Activated naive CD8-positive, alpha-beta T cell treated with anti-CD3 and anti-CD28 coated beads for 36 hours (primary cell): ENCODE measurements at places on chromosomes 16 and 17.

DNA sequence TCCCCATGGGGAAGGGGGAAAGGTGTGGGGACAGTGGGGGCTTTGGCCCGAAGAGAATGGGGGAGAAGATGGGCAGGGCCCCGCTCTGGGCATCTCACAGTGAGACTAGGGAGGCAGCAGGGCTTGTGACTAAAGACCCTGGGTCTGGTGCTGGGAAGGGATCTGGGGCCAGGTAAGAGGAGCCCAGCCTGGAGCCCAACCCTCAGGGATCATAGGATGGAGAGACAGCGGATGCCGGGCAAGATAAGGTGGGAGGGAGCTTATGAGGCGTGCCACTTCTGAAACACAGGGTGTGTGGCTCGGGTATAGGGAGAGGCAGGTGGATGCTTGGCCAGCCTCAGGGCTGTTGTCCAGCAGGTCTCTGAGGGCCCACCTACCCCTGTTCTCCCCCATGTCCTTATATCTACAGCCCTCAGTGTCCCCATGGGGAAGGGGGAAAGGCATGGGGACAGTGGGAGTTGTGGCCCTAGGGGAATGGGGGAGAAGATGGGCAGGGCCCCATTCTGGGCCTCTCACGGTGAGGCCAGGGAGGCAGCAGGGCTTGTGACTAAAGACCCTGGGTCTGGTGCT, 15.4 kb downstream of the USP6 start:
- no peak for DNase-seq

DNA sequence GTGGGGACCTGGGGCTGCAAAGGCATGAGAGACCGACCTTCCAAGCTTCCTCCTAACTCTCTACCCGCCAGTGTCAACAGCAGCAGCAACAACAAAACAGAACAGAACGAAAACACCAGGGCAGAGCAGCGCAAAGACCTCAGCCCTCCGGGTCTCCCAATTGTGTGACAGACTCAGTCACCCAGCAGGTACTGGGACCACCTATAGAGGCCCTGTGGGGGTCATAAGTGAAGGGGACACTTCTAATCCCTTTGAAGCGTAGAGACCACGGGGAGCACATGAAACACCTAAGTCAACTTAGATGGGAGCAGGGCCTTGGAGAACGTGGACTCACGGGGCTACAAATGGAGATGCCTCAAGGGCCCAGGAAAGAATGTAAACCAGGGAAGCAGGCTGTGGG, 12.6 kb upstream of the CCDC182 start:
- no peak for DNase-seq

DNA sequence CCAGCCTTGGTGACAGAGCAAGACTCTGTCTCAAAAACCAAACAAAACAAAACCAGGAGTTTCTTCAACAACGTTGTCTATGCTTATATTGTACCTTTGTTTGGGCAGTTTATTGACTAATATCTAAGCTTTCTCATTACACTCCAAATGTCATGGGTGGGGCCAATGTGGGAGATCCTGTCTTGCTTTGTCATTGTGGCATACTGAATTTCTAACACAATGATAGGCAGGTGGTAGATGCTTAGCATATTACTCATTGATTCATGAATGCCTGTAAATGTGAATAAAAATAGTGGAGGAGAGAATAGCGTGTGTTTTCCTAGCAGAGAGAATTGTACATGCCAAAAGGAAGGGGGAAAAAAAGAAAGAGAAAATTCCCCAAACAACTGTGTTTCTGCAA, 802.5 kb upstream of the EEF2KMT start:
- no peak for DNase-seq

- DNase-seq = no peak
These were observed 583 bp upstream of the COX6A2 start for GRCh38 chr16:31428638-31429247.

DNA sequence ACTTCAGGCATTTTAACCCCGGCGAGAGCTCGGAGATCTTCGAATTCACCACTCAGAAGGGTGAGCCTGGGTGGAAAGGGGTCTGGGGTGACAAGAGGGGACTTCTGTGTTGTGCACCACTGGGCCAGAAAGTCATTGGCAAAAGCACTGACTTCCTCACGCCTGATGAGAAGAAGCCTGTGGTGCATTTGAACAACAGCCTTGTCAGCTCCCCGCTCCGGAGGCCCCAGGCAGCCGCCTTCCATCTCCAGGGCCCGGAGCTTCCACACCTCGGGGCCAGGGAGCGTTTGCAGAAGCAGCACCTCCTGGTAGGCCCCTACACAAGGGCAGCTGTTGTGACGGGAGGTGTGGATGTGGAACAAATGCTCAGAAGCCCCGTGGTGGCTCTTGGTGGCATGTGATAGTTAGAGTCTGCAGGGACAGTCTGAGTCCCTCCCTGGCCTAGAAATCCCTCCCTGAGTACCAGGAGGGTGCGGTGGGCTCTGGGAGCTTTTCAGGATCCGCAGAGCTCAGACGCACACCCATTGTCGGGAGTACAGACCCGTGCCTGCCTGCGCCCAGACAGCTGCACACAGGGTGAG, 9.7 kb downstream of the CACNG1 start:
- DNase-seq = no peak

DNA sequence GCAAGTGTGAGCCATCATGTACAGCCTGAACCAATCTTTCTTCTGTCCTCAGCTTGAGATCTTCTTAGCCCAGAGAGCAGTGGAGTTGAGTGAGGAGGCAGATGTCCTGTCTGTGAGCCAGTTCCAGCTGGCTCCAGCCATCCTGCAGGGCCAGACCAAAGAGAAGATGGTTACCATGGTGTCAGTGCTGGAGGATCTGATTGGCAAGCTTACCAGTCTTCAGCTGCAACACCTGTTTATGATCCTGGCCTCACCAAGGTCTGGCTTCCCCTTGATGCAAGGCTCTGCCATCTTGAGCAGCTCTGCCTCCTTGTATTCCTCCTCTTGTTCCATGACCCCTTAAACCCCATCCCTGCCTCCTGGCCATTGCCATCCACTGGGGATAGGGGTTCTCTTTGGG, 9.6 kb downstream of the CDK5RAP3 start:
- DNase-seq = no peak

- no peak for DNase-seq
These were observed 173.9 kb downstream of the LAT start for GRCh38 chr16:29158785-29159184.

DNA sequence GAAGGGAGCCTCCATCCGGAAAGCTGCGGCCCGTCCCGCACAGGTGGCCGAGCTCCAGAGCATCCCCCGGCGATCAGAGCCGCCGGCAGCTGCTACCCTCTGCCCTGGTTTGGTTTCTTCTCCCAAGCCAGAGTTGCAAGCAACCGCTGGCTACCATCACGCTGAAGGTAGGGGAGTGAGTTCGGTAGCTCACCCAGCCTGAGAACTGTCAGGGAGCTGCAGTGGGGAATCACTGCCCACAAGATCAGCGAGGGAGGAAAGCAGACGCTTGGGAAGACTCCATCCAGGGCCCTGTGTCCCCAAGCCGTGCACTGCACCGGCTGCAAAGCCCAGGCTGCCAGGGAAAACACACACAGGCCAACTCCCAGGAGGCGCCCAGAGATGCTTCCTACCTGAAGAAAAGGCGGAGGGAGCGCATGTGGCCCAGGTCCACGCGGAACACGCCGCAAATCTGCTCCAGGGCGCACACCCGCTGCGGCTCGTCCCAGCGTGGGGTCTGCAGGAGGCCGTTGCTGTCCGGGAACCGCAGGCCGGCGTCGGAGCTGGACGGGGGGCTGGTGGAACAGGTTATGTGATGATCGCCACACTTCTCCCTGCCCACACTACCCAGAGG, 83.3 kb downstream of the TBC1D16 start:
- no peak for DNase-seq

- DNase-seq = no peak
These were observed 43.6 kb downstream of the IKZF3 start for GRCh38 chr17:39820541-39820940.

DNA sequence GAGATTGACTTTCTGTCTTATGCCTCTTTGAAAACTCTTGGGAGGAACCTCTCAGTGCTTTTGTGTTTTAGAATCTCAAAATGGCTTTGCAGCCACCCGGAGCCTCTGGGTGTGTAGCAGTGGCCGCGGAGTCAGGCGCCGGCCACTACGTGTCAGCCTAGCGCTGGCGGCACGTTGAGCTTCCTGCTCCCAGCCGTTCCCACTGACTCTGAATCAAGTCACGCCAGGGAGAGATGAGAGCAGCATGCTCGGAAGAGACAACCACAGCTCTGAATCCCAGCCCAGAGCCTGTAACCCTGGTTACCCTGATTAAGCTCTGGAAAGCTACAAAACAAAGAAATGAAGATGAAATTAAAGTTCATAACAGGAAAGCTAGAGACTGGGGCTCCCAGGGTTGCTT, 97.4 kb upstream of the CACNG5 start:
- DNase-seq = no peak

GRCh38 chr16:2032285-2033056, 5.8 kb downstream of the NHERF2 start:
- no peak for DNase-seq

- no peak for DNase-seq
These were observed 56.6 kb downstream of the RGS9 start for GRCh38 chr17:65193716-65194293.

DNA sequence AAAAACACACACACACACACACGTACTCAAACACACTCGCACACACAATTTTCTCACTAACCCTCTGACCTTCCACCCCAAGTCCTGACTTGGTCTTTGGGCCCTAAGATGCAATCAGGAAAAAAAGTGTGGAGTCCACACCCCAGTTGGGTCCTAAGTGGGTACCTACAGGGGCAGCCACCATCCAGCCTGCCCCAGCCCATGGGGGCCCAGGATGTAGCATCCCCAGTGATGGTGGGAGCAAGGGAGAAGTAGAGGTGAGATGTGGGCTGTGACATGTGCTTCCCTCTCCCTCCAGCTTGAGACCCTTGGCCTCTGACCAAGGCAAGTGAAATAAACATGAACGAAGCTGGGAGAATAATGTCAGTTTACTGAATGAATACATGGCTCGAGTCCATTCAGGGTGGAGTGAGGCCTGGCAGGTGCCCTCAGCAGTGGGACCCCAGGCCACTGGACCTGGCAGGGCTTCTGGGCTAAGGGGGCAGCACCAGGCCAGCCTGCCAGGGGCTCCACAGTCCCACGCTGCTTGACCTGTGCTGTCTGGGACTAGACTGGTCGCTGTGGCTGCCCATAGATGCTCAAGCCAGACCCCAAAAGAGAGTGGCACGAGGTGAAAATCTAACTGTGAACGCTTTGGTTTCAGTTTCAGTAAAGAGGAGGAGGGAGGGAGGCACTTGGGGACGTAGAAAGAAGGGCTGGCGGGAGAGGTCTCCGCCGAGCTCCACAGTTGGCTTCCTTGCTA, 73.7 kb downstream of the MRC2 start:
- DNase-seq = no peak

DNA sequence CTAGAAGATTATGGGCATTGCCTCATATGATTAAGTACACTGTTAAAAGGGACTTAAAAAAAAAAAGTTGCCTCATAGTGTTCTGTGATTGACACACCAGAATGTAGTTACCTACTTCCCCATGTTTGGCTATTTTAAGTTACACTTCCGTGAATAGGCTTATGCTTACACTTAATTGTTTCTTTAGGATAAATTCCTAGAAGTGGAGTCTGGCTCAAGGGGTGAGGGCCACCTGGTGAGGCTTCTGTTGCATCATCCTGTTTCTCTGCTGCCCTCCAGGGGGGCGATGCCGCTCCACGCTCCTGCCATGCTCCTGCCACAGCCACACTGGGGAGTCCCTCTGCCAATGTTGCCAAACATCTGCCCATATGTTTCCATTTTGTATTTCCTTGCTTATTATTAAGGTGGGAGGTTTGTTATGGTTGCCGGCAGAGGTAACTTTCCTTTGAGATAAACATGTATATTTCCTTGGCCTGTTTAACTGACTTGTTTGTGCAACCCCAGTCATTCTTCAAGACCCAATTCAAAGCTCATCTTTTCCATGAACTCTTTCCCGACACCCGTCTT, 73.1 kb downstream of the KSR1 start:
- peak; percentile 51 for DNase-seq

GRCh38 chr17:75238684-75239191, 22.7 kb downstream of the GGA3 start:
- peak; percentile 59 for DNase-seq

- DNase-seq = no peak
These were observed 4.4 kb downstream of the RPL3L start for GRCh38 chr16:1950047-1950446.

DNA sequence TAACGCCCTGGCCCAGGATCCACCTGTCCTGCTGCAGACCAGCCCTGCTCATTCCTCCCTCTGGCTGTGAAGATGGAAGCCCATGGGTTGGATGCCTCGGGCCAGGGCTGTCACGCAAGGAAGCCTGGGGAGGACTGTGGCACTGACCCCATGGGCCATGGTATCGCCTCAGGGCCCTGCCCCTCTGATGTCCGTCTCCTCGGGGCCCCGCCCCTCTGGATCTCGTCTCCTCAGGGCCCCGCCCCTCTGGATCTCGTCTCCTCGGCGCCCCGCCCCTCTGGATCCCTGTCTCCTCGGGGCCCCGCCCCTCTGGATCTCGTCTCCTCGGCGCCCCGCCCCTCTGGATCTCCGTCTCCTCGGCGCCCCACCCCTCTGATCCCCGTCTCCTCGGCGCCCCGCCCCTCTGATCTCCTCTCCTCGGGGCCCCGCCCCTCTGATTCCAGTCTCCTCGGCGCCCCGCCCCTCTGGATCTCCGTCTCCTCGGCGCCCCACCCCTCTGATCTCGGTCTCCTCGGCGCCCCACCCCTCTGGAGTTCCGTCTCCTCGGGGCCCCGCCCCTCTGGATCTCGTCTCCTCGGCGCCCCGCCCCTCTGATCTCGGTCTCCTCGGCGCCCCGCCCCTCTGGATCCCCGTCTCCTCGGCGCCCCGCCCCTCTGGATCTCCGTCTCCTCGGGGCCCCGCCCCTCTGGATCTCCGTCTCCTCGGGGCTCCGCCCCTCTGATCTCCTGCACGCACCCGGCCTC, 24.0 kb downstream of the METRNL start:
- no peak for DNase-seq

GRCh38 chr16:31331141-31331764, 23.7 kb upstream of the ITGAX start:
- peak; percentile 25 for DNase-seq

GRCh38 chr17:48960834-48961515, 7.4 kb downstream of the GIP start:
- DNase-seq = no peak

DNA sequence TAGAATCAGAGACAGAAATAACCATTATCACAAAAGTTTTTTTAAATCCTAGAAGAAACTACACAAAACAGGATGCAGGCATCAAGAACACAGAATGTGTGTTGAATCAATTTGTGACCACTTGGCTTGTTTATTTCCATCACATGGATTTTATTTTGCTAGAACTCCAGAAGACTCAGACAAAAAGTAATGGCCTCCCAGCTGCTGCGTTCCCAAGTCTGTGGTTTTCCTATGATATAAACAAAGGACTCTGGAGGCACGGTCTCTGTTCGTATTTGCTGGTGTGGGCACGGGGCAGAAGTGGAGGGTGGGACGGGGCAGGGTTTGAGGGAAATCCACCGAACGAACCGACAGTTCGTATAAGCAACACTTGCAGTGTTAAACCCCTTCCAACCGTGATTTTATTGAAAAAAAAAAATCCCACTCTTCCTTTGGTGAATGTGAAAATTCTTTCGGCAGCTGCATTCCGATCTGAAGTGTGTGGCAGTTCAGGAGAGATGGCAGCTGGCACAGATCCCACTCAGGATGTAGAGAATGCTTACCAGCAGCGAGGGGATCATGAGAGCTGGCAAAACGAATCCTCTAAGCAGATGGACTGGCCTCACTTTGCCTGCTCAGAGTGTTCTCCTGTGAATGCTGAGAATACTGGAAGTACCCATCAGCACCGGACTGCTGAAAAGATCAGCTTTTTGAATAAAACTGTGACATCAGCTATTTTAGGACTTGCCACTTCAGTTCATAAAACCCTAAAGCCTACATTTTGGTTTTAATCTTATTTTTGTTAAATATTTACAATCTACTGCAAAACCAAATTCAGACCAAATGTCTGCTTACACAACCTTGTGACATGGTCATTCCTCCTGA, 165.2 kb downstream of the VPS53 start:
- DNase-seq = no peak
